GM23248 (cell line): ENCODE measurements at places on chromosomes 6 and 20. TPM values are rescaled to one million over a fixed set of nuclear protein-coding genes. Genes with fewer than 3 reads are reported as not detected.

The GLP1R gene
- total RNA-seq, result not detected in 2 replicates

The SLC2A10 gene
- 48.0 and 50.2 TPM in 2 replicates for total RNA-seq

The SLC22A16 gene
- total RNA-seq, result not detected in 2 replicates

The HACE1 gene
- 13.3 and 38.2 TPM in 2 replicates for total RNA-seq

The BTN1A1 gene
- total RNA-seq, result 0.11 TPM in 1 of 2 replicates, not detected in the other

The RAD21L1 gene
- total RNA-seq, result not detected in 2 replicates

The FAM209B gene
- total RNA-seq, result not detected in 2 replicates

The PACRG gene
- total RNA-seq, result 0.13 TPM in 1 of 2 replicates, not detected in the other

DNA sequence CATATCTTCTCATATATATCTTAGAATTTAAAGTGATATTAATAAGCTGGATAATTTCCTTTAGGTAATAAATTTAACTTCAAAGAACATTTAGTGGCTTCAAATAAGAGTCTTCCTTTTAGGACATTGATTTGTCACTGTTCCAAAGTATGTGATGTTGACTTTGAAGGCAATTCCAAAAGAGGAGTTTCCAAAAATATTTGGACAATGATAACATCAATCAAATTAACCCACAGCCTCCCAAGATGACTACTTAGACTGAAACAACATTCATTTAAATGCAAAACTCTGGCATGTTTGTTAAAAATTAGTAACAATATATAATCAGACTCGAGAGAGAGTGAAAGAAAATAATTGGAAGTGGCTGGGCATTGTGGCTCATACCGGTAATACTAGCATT, 211.1 kb downstream of the OGFRL1 start:
- peaks cover 9% of the 10 kb centered on the region; the same call in 1 of the 2 replicates for H3K4me1 ChIP-seq
- H3K27me3 ChIP-seq, result no peaks in the 10 kb centered on the region
- H3K4me3 ChIP-seq, result no peak overlapping the region
- H3K27ac ChIP-seq, result no peak overlapping the region

- H3K36me3 ChIP-seq, result no peaks in the 10 kb centered on the region
- DNase-seq, result peak; percentile 29
- no peak overlapping the region for H3K4me3 ChIP-seq
- peaks cover 8% of the 10 kb centered on the region for H3K4me1 ChIP-seq
- no peak overlapping the region for H3K27ac ChIP-seq
- no peaks in the 10 kb centered on the region for H3K27me3 ChIP-seq
Measured at GRCh38 chr6:139644821-139645220, 270.4 kb upstream of the CITED2 start.

- no peaks in the 10 kb centered on the region for H3K36me3 ChIP-seq
- peaks cover 32% of the 10 kb centered on the region for H3K27me3 ChIP-seq
- H3K4me3 ChIP-seq, result no peak overlapping the region
- H3K4me1 ChIP-seq, result no peaks in the 10 kb centered on the region
- no peak overlapping the region for H3K27ac ChIP-seq
Measured at GRCh38 chr6:6619021-6619794, 30.7 kb downstream of the LY86 start.

DNA sequence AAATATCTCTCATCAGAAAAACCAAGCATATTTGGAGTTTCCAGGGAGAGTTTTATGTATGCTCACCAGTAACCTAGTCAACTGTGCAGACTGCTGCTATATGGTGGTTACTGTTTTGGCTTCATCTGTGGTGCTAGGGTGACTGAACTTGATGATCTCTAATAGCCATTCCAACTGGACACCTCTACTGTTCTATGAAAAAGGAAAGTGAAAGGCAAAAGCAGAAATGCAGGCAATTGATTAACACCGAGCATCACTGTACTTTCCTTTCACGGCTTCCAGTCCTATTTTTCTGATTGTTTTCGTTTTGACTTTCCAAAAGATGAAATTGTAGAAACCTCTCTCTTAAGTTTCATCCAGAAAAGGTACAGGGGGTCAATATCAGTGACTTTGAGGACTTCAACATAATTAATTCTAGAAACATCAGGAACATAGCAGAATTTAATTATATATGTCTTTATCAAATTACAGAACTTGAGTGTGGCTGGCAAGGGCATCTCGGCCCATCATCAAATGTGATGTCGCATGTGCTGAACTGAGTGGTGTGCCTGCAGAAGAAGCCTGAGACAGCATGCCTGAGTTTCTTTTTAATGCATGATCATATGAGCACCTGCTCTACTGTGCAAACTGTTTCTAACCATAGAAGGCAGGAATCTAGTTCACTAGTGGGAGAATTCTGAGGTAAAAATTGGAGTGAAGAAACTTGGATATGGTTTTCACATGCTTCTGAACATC, 464.3 kb upstream of the FLRT3 start:
- H3K4me1 ChIP-seq, result no peaks in the 10 kb centered on the region
- DNase-seq, result no peak
- no peaks in the 10 kb centered on the region for H3K27me3 ChIP-seq
- H3K4me3 ChIP-seq, result no peak overlapping the region
- no peak overlapping the region for H3K27ac ChIP-seq

- H3K4me3 ChIP-seq, result no peak overlapping the region
- H3K27me3 ChIP-seq, result peaks cover 5% of the 10 kb centered on the region
- no peak overlapping the region for H3K27ac ChIP-seq
- H3K4me1 ChIP-seq, result no peaks in the 10 kb centered on the region
- no peak for DNase-seq
- H3K36me3 ChIP-seq, result no peaks in the 10 kb centered on the region
Measured at GRCh38 chr6:34513646-34514045, 42.5 kb downstream of the SPDEF start.

DNA sequence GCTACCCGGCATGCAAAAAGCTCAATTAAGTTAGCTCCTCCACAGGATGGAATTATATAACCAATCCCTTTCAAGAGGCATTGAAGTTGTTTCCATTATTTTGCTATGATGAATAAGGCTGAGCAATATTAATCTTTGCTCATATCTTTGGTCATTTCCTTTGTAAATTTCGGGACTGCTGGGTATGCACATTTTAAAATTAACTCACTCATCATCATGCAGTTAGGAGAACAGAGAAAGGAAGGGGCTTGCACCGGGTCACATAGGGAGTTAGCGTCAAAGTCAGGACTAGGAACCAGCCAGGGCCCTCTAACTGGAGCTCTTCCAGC, 430 bp upstream of the FAM110A start:
- DNase-seq, result peak; percentile 79
- no peaks in the 10 kb centered on the region for H3K36me3 ChIP-seq
- peak overlapping the region; percentile 76 for H3K4me3 ChIP-seq
- peak overlapping the region; percentile 82 for H3K27ac ChIP-seq
- H3K4me1 ChIP-seq, result peaks cover 21% of the 10 kb centered on the region

DNA sequence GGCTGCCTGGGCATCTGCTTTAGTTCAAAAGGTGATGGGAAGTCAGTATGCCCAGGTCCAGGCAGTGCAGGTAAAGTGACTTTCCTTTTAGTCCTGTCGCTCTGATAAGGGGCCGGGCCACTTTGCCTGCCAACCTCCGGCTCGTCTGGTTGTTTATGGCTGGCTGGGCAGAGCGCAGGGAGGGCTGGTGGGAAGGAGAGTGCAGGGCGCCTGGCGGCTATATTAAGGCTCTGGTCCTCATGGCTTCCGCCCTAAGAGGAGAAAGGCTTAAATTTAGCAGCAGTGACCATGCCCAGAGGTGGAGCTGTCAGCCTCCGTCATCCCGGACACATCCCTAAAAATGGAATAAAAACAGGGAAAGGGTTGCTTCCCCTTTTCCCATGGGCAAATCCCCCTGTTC, 14.6 kb downstream of the GATA5 start:
- DNase-seq, result no peak
- no peak overlapping the region for H3K27ac ChIP-seq
- no peaks in the 10 kb centered on the region for H3K36me3 ChIP-seq
- no peaks in the 10 kb centered on the region for H3K4me1 ChIP-seq

- H3K36me3 ChIP-seq, result no peaks in the 10 kb centered on the region
- DNase-seq, result no peak
- H3K27ac ChIP-seq, result no peak overlapping the region
- H3K27me3 ChIP-seq, result no peaks in the 10 kb centered on the region
- H3K4me3 ChIP-seq, result no peak overlapping the region
Measured at GRCh38 chr20:32749914-32750637, 6.8 kb upstream of the COMMD7 start.

DNA sequence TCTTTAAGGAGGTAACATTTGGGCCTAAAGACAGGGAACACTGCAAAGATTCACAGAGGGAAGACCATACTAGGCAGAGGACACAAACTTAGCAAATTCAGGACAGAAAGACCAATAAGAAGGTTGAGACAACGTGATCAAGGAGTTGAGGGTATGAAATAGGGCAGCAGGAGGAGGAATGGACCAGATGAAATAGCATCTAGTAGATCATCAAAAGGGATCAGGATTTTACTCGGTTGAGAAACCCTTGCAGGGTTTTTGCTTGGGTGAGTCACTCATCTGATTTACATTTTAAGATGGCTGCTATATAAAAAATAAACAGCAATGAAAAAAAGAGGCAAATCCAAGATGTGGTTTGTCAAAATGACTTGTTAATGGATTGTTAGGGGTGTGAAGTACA, 4.7 kb downstream of the BCLAF1 start:
- peaks cover 52% of the 10 kb centered on the region for H3K4me1 ChIP-seq
- DNase-seq, result peak; percentile 80
- no peaks in the 10 kb centered on the region for H3K27me3 ChIP-seq
- H3K27ac ChIP-seq, result peak overlapping the region; percentile 36
- peak overlapping the region; percentile 10 for H3K4me3 ChIP-seq

DNA sequence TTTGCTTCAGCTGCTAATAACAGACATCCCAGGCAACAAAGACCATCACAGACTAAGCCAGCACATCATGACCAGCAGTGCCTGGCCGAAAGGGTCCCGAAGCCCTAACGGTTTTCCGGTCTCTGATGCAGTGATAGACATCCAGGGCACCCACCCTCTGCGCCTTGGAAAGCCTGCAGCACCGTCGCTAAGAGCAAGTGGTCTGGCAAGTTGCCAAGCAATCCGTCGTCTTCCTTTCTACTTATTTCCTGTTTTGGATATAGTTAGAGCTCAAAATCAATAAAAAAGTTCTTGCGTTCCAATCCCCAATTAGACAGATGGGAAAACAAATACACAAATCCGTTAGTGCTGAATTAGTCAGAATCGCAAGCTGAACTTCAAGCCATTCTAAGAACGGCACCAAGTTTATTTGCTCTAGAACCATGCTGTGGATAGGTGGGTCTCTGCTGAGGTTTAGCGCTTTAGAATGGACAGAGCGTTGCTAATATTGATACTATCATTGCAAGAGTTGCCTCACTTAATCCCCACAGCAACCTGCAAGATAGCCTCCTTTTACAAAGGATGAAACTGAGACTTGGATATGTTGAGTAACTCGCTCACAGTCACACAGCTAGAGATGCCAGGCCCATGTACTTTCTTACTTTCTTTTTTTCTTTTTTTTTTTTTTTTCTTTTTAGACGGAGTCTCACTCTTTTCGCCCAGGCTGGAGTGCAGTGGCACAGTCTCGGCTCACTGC, 163.3 kb upstream of the SNX9 start:
- DNase-seq, result no peak
- H3K36me3 ChIP-seq, result no peaks in the 10 kb centered on the region
- no peaks in the 10 kb centered on the region for H3K4me1 ChIP-seq
- no peak overlapping the region for H3K4me3 ChIP-seq
- no peak overlapping the region for H3K27ac ChIP-seq
- no peaks in the 10 kb centered on the region for H3K27me3 ChIP-seq

DNA sequence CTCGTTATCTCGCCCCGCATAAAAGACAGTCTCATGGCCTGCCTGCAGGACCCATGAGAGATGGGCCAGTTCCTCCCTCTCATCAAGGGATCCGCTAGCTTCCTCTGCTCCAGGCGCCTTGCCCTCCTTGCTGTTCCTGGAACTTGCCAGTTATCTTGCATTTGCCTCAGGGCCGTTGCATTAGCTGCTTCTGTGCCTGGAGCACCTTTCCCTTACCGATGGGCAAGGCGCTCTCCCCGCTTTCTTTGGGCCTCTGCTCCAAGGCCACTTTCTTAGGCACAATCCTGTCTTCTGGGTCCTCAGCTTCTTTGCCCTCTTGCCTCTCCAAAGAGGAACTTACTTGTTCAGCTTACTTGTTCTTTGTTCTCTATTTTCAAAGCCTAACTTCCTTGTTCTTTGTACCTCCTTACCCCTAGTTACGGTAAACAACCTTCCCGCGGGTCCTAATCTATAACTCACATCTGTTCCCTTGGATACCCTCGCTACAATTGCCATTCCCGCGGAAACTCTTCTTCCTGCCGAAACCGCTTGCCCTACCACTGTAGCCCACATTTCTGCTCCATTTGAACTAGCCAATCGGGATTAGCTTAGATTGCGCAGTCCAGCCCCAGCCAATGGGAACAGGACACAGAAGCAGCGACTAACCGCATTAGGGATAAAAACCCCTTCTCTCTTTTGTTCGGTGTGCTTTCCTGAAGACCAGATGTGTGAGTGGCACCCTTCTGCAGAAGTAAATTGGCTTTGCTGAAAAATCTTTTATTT, 887 bp upstream of the NSFL1C start:
- peaks cover 36% of the 10 kb centered on the region for H3K4me1 ChIP-seq
- DNase-seq, result no peak
- no peak overlapping the region for H3K27ac ChIP-seq
- H3K27me3 ChIP-seq, result no peaks in the 10 kb centered on the region
- peaks cover 6% of the 10 kb centered on the region; the same call in 1 of the 2 replicates for H3K36me3 ChIP-seq

DNA sequence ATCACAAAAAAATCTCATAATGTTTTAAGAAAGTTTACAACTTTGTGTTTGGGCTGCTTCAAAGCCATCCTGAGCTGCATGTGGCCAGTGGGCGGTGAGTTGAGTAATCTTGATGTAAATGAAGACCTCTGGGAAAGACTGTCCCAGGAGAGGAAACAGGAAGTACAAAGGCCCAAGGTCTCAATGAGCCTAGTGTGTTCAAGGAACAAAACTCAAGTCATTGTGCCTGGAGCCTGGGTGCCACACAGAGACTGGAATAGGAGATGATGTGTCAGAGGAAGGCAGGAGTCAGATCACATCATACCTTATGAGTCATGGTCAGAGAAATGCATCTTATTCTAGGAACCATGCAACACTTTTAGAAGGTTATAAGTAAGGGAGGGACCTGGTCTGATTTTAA, 51.5 kb downstream of the COL19A1 start:
- no peaks in the 10 kb centered on the region for H3K27me3 ChIP-seq
- no peak overlapping the region for H3K4me3 ChIP-seq
- peak; percentile 87 for DNase-seq
- H3K4me1 ChIP-seq, result peaks cover 13% of the 10 kb centered on the region
- H3K27ac ChIP-seq, result peak overlapping the region; percentile 67

DNA sequence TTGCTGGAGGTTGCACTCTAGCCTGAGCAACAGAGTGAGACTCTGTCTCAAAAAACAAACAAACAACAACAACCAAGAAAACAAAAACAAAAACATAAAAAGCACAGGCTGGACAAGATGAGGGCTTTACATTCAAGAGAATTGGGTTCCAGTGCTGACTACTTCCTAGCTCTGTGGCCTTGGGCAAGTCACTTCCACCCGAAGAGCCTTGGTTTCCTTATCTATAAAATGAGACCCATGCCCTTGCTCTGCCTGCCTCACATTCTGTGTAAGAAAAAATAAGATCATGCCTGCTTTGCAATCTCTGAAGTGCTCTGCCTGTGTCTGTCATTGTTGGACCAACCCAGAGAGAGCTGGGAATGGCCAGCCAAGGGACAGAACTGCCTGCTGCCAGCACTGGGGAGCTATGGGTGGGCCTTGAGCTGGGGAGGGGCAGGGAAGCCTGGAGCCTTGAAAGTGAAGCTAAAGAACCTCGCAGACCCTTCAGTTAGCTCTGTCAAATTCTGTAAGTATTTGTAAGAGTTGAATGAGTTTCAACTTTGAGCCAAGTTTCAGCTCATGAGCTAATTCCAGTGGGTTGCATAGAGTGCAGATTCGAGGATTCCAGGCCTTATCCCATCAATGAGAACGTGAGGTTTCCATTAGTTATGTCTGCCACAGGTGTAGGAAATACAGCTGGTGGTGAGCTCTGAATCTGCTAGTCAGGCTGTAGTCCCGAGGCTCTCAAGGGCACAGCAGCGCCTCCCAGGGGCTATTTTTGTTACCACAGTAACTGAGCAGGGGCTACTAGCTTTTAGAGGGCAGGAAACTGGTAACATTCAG, 93.2 kb downstream of the DLGAP4 start:
- no peak overlapping the region for H3K27ac ChIP-seq
- no peak overlapping the region for H3K4me3 ChIP-seq
- H3K4me1 ChIP-seq, result no peaks in the 10 kb centered on the region
- peaks cover 61% of the 10 kb centered on the region for H3K27me3 ChIP-seq
